ENCODE measurements at places on chromosomes 1 and 21. TPM values are rescaled to one million over a fixed set of nuclear protein-coding genes. Genes with fewer than 3 reads are reported as not detected.

The TSPAN1 gene
- not detected for total RNA-seq

The VSIG8 gene
- total RNA-seq: 0.18 TPM

The MATN1 gene
- total RNA-seq: 0.66 TPM

The KRTAP13-4 gene
- not detected for total RNA-seq

The SPATA21 gene
- total RNA-seq: not detected
